WTC11 (cell line): ENCODE measurements at places on chromosomes 1 and 21.

GRCh38 chr1:30335389-30335996 lies 387.9 kb downstream of the MATN1 start:
- DNase-seq: no peak

DNA sequence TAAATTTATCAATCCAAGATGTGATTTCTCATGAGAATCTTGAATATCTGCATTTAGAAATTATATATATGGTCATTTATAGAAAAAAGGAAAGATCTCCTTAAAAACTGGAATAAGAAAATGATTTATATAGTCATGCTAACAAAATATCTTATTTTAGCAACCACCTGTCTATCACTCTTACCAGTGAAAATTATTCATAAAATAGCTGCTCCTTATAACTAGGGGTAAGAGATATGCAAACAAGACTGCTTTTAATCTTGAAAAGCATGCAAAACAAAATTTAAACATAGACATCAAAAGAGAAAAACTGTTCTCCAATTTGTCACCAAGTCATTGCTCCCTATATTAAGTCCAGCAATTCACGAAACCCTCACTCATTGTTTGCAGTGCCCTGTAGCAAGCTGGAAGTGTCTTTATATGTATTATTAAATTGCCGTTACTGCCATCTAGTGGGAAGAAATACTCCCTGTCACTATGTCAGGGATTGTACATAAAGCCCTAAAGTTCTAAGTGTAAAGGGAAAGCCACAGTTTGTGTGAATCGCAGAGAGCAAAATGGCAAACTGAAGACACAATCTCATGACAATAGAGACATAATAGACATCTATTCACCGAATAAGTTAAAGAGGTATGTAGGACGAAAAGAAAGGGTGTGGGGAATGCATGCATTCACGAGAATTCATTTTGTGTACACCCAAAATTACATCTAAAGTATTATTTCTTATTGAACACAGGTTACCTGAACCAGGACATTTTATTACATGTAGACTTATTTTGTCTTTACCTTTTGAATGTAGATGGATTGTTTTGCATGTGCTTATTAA lies 600.5 kb downstream of the USP25 start:
- DNase-seq: no peak

DNA sequence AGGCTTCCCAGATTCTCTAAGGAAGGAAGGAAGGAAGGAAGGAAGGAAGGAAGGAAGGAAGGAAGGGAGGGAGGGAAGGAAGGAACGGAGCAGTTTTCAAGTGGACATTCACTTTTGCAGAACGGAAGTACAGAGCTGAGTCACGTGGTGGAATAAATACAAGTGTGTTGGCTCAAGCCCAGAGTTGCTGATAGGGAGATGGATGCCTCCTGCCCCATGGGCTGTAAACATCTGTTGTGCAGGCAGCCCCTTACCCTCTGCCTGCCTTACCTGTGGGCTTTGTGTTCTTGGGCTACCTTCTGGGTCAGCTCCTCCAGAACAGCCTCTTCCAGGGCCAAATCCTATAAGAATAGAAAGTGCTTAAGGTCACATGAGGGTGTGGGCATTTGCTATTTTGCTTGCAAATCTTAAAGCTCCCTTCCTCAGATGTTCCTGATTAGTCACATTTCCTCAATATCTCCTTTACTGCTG lies 121.7 kb downstream of the SMYD2 start:
- DNase-seq: no peak

DNA sequence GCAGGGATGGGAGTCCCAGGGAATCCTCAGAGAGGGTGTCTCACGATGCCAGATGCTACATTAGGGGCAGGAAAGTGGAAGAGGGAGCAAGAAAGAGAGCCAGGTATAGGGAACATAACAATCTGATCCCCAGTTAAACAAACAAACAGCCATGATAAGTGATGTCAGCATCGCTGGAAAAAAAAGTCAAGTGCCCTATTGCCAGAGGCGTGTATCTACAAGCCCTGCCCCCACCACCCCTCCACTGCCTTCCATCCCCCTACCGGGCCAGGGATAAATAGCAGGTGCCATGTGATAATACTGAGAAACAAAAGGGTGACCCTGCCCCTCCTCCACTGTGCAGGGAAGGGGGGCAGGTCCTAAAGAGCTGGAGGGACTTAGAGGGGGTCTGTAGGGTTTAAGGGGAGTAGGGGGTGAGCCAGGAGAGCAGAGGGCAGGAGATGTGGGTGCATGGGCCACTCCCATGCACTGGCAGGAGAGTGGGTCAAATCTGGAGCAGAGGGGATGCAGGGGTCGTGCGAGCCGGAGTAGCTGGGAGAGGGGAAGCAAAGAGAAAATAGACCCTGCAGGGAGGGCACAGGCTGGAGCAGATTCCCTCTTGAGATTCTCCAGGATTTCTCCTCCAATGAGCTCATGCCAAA lies 3.4 kb downstream of the SLC26A9 start:
- DNase-seq: peak; percentile 79

- DNase-seq: no peak
These were observed 13.5 kb downstream of the TIE1 start for GRCh38 chr1:43314233-43314632.

- DNase-seq: no peak
These were observed 6.4 kb downstream of the DSCAM start for GRCh38 chr21:40840401-40841125.

- no peak for DNase-seq
These were observed 123.6 kb downstream of the LRRC53 start for GRCh38 chr1:74388855-74389254.

DNA sequence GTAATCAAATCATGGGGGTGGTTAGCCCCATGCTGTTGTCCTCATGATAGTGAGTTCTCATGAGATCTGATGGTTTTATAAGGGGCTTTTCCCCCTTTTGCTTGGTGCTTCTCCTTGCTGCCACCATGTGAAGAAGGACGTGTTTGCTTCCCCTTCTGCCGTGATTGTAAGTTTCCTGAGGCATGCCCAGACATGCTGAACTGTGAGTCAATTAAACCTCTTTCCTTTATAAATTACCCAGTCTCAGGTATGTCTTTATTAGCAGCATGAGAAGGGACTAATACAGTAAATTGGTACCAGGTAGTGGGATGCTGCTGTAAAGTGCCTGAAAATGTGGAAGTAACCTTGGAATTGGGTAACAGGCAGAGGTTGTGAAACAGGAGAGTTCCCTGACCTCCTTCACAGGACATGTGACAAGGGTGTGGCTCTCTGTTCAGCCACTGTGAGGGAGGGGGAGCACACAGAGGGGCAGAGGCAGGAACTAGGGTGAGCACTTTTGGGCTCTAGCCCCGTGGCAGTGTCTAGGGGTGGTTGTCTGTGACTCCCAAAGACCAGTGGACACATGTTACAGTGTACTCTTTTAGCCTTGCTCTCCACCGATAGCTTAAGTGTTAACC lies 105.3 kb downstream of the BACH1 start:
- DNase-seq: no peak

DNA sequence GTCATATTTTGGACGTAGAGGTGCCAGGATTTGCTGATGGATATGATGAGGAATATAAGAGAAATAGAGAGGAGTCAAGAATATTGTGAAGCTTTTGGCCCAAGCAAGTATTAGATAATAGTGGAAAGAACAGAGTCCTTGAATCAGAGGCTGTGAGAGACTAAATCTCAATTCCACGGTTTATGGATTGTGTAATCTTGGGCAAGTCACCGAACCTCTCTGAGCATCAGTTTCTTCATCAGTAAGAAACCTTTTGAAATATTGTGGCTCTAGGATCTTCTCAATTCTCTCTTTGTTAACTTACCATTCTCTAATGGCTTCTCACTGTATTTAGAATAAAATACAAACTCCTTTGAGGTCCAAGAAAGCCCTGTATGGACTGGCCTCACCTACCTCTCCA lies 77.6 kb downstream of the RPS6KA1 start:
- no peak for DNase-seq

GRCh38 chr1:42259059-42259738 lies 75.8 kb downstream of the FOXJ3 start:
- no peak for DNase-seq

- DNase-seq: peak; percentile 92
These were observed at the start of gene PDIK1L for GRCh38 chr1:26111530-26112406. Gene PDIK1L (plus strand): TSS chr1:26111824. CDS start chr1:26114309, 2,485 bp downstream.

- DNase-seq: no peak
These were observed 26.2 kb upstream of the A3GALT2 start for GRCh38 chr1:33346927-33347649.

DNA sequence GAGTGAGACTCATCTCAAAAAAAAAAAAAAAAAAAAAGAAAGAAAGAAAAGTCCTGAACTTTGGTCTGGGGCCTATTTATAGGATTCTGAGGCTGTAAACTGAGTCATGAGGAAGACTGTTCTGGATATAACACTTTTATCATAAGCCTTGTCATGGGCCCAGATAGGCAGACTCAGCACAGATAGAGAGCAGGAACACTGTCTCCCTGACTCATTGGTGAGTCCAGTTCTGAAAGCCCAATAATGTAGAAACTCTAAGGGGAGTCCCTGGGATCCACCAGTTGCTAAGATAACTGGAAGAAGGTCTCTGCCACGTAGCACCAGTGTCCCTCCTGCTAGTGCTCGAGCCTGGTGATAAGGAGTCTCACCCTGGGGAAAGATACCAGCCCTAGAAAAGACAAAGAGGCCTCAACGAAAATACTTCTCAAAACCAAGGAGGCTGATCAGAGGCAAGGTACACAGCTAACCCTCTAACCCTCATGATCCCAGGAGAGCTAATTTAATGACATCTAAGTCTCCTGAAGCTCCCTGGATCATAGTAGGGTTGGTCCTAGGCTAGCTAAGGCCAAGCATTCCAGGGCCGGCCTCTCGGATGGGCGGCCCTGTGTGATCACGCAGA lies 43.5 kb downstream of the LPAR3 start:
- no peak for DNase-seq

DNA sequence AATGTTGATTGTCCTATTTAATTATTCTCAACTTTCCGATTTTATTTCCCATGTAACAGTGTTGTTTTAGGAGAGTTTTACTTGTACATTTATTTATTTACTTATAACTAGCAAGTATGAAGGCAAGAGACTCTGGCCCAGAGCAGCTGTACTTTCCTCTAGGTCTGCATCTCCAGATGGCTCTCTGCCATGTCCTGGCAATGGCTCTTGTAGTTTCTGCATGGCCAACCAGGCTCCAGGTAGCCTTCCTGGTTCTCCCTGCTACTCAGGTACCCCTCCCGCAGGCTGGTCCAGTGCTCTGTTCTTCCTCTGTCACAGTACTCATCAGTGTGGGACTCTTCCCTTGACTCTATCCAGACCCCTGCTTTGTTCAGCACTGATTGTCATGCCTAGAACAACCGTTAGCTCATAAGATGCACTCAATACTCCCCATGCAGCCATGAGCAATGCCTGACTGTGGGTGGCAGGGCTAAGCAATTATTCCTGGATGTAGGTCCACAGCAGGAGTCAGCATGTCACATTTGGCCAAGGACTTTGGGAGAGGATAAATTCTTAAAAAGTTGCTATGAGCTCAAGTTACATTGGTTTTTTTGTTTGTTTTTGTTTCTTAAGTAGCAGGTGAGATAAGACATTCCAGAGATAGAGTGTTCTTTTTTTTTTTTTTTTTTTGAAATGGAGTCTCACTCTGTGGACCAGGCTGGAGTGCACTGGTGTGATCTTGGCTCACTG lies 10.9 kb upstream of the IL20 start:
- DNase-seq: no peak

- DNase-seq: no peak
These were observed 58.6 kb upstream of the ZNF281 start for GRCh38 chr1:200468264-200469001.

- DNase-seq: no peak
These were observed 2.7 kb downstream of the CPTP start for GRCh38 chr1:1327291-1327690.

DNA sequence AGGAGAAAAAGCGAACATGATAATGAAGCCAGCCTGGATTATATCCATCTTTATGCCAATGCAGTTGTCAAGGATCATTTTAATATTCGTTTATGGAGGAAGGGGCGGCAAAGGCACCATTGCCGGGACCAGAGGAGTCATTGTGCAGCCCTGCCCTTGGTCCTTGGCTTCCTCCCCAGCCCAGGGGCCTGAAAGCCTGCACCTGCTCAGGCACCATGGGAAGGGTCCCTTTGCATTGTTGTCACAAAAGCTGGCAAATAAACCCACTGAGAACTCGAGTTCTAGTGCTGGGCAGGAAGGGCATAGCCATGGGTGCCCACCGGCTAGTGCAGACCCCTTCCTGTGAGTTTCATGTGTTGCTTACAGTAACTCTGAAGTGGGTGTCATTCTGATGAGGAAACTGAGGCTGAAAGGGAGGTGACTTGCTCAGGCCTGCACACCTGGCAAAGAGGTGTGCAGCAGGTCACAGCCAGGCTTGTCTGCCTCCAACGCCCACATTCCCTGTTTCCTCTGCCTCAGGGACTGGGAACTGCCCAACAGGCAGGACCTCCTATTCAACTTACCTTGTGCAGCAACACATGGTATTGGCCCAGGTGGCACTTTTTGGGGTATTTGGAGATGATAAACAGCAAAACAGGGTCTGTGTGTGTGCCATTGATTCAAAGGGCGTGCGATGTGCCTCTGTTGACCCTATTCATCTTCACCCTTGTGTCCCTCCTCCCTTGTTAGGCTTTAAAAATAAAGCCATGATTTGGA lies 84.6 kb downstream of the MAN1C1 start:
- no peak for DNase-seq

DNA sequence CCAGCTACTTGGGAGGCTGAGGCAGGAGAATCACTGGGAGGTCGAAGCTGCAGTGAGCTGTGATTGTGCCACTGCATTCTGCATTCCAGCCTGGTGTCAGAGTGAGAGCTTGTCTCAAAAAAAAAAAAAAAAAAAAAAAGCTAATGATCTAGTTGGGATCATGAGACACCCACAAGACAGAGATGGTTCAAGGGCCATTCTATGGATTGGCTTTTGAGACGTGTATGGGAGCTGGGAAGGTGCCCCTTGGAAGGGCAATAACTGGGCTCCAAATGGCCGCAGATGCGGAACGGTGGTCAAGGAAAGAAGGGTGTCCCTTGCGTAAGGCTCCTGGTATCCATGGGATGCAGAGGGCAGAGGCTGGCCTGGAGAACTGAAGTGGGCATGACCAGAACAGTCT lies 6.8 kb upstream of the ADAM15 start:
- no peak for DNase-seq

- no peak for DNase-seq
These were observed 322.6 kb downstream of the RGS7 start for GRCh38 chr1:241034203-241034936.

DNA sequence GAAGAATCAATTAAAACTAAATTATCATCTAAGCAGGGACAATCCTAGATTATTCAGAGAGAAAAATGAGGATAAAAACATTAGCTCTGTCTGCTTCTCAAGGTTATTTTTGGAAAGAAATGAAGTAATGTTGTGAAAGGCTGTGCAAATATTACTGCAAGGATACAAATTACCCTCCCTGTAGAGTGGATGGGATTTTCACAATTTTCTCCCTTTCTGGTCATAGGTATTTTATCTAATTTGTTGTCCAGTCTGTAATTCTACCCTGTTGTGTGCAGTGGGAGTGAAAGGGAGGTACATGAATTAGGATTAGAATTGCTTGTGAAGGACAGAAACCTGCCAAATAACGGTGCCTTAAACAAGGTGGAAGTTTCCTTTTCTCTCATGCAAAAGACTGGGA lies 54.7 kb downstream of the MAP3K7CL start:
- DNase-seq: no peak

GRCh38 chr1:49995734-49996133 lies 28.0 kb downstream of the AGBL4 start:
- peak; percentile 45 for DNase-seq
